ENCODE measurements at places on chromosomes 5 and 9.

GRCh38 chr5:135651156-135651555 is 72.4 kb upstream of the CXCL14 start:
- no peak for DNase-seq

DNA sequence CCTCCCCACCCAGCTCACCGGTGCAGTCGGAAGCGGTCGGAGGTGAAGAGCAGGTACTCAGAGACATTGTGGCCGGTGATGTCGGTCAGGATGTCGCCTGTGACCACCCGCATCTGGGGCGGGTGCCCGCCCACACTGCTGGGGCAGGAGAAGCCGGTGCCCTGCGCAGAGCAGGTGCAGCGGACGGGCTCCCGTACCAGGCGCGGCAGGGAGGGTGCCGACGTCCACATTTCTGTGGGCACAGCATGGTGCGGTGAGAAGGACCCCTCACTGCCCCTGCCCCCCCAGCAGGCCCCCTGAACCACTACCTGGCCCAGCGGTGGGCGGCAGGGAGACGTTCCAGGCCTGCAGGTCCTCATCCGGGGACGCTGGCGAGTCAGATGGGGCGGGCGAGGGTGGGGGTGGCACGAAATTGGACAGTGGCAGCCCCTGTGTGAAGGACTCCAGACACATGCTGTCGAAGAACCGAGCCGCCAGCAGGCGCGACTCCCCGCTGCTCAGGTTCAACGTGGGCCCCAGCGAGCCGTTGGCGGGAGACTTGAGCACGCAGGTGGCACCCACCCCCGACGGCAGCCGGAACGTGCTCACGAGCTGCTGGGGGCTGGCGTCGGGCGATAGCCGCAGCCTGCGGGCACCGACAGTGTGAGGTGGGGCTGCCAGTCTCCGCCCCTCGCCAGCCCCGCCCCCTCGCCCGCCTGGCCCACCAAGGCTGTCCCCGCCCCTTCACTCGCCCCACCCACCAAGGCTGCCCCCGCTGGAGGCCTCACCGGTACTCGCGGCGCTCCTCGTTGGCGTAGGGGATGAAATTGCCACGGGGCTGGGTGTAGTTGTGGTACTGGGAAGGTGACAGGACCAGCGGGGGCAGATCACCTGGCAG is 15.1 kb downstream of the ABCA2 start:
- DNase-seq, result no peak

DNA sequence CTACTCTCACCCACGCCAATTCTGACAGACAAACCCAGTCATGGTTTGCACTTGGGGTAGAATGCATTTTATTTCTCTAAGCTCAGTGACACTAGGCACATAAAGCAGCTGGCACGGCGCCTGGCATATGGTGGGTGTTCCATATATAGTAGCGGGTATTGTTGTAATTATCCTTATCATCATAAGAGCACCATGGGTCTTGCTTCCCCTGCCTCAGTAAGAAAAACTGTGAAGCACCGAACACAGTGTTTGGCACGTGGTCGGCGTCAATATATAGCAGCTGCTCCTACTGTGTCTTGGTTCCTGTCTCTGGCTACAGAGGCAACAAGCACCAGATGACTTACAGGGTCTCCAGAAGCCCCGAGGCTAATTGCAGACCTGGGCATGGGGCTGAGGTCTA is 194.1 kb upstream of the PANK3 start:
- no peak for DNase-seq

- peak; percentile 79 for DNase-seq
Observed at GRCh38 chr9:121700165-121700831, 48.9 kb downstream of the DAB2IP start.

- no peak for DNase-seq
Observed at GRCh38 chr5:39815711-39816110, 390.9 kb upstream of the DAB2 start.

DNA sequence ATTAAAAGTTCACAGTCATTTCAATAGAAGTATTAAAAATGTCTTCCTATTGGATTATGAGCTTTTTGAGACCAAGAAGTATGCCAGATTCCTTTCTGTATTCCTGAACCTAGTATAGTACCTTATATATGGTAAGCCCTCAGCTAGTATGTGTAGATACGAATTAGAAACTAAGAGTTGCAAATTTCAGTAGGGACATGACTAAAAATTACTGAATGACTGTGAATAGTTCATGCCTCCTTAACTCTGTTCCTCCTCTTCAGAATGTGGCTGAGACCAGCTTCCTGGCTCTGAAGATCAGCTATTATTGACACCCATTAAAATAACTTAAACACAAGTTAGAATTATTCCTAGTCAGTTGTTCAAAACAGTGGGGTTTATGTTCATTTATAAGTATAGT is 19.7 kb downstream of the KDM3B start:
- no peak for DNase-seq

GRCh38 chr9:115691693-115692092 is 461.9 kb upstream of the PAPPA start:
- DNase-seq, result no peak

DNA sequence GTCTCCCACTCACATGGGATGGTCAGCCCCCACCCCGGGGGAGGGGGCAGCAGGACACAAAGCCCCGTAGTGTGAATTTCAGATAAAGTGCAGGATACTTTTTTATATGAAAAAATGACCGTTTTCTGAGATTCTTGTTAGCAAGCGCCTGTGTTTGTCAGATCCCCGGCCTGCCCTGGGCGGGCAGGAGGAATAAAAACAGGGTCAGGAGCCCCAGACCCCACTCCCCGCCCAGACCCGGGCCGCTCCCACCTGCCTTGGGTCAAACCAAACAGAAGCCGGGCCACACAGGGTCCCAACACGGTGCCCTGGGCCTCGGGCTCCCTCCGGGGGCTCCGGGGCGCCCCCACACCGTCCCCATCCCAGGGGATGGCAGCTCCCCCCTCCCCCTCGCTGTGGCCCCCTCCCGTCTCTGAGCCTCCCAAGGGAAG is 13.5 kb upstream of the NRARP start:
- DNase-seq, result no peak

DNA sequence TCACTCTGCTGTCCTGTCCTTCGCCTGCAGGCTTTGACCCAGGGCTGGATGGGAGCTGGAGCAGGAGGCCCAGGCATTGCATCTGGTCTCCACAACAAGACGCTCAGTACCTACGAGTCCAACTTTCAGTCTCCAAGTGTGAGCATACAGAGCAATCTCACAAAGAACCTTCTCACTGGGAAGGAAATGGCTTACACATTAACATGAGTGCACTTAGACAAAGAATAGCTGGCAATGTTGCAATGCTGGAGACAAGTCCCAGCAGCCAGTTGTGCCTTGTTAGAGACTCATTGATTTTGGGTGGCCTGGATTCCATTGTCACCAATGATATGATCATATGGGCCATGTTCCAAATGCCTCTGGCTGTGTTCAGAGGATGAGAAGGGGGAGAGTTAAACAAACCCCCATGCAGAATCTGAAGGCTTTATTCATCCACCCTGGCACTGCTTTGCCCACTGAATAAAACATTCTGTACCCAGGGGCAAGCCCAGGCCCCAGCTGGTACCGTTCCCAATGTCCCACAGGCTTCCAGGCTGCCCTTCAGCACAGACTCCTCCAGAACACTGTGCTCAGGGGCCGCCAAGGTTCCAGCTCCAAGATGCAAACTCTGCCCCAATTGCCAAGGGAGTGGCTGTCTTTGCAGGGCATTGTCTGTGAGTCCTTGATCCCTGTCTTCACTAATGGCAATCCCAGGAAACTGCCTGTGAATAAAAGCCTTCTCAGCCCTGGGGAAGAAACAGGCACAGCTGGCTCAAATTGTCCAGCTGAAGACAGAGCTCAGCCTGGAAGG is 185.5 kb downstream of the HSD17B3 start:
- no peak for DNase-seq

GRCh38 chr9:16987026-16987425 is 116.6 kb upstream of the BNC2 start:
- DNase-seq, result no peak

DNA sequence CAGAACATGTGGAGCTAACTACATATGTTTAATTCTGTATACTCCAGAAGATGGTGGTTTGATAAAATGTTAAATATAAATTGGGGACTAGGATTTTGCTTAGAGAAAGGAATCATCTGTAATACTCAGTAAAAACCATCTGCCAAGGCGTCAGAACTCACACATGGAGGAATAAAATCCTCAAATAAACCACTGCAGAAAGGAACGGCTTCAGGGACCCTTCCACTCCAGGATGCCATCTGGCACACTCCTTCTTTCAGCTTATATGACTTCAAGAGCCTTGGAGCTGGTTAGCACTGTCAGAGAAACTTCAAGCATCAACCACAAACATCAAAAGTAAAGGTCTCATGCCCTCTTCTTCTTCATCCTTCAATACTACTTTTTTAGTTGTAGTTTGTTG is 360.6 kb downstream of the PLK2 start:
- no peak for DNase-seq

DNA sequence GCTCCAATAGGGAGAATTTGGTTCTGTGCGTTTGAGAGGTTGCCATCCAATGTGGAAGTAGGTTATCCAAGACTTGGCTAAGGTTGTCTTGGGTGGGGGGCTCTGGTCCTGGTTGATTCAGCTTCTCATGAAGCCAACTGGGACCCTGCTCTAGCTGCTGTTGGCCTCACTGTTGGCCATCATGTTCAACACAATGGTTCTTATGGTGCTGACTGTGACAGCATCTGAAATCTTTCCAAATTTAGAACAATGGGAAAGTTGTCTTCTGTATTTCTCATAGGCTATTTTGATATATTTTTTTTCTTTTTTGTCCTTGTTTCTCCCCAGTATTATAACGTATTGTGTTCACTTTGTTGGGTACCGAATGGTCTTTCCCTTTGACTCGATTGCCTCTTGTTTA is 71.9 kb downstream of the GDNF start:
- no peak for DNase-seq

GRCh38 chr9:14883310-14883944 is 26.8 kb downstream of the FREM1 start:
- no peak for DNase-seq

- peak; percentile 86 for DNase-seq
Observed at GRCh38 chr5:135458921-135459331, 6.8 kb upstream of the TIFAB start.

- DNase-seq, result no peak
Observed at GRCh38 chr5:157326440-157327005, 60.6 kb downstream of the CYFIP2 start.

DNA sequence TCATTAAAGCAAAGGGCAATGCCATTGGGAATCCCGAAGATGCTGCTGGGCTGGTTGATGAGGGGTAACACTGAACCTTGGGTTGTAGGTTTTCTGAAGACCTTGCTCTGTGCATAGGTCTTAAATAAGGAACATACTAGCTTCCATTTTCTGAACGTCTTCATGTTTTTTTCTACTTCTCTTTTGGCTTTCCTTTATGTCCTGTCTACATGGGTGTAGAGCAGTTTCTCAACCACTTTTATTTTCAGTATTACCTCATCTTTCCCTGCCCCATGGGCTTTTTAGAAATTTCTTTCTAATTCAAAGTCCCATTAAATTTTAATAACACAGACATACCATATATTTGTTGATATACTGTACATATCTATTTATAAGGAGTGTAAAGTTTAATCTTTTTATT is at the start of gene IFNA14:
Gene IFNA14, minus strand, starts transcription at position 95 of the 400 bp plus-strand sequence. Its CDS starts 70 bp downstream, at position 25.
- no peak for DNase-seq

DNA sequence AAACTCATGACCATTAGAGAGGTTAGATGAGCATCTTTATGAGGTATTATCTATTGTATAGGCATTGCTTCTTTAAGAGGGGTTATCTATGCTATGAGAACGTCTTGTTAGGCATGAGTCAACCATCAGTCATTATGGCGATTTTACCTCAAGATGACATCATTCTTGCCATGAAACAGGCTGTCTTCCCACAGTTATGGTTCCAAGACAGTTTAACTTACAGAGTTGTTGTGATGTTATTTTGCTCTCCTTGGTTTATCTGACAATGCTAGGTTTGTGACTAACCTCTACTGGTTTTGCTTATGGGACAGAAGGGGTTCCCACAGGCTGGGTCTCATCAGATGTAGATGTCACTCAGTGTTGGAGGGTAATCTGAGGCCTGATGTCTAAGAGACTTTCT is 1864.7 kb upstream of the ACO1 start:
- no peak for DNase-seq

GRCh38 chr5:16886366-16886736 is 49.7 kb downstream of the MYO10 start:
- no peak for DNase-seq

- DNase-seq, result no peak
Observed at GRCh38 chr5:82257729-82258128, 20.4 kb downstream of the RPS23 start.

DNA sequence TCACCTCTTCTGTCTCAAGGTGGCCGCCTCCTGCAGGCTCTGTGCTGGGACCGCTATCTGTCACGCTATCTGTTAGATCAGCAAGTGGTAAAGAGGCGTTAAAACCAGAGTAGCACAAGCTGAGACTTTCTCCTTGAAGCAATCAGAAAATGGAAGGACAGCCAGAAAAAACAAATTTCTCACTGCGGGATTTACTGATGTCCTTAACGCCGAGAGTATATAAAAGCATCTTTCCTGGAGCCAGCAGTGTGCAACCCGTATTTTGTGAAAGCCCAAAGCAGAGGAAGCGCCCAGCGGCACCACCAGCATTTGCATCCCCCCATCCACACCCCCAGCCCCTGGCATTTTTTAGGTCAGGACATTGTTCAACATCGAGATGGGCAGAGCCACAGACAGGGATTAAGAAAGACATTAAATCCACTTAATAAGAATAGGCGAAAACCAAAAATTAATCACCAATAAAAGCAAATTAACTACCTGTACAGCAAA is 48.6 kb downstream of the DUSP1 start:
- DNase-seq, result no peak

GRCh38 chr9:89405826-89406225 is 87.5 kb downstream of the SECISBP2 start:
- DNase-seq, result no peak

GRCh38 chr9:21455320-21455719 is 15.1 kb downstream of the IFNA1 start:
- no peak for DNase-seq

- no peak for DNase-seq
Observed at GRCh38 chr5:10653043-10653442, 89.2 kb downstream of the ANKRD33B start.

DNA sequence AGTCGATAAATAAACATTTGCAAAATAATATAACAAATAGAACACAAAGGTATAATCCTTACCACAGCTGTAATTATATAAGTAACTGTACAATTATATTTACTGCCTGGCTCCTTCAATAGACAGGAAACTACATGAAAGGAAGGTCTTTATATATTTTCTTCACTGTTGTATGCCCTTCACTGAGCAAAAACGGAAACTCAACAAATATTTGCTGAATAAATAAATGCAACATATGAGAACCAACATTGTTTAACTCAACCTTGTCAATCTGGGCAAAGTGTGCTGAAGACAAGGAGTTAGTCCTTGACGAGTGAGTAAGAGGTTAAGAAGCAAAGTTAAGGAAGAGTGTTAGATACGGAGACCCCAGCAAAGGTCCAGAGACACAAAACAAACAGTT is 22.6 kb downstream of the PSMD5 start:
- DNase-seq, result no peak

Measured in mucosa of descending colon (tissue), 3 donors.